ENCODE measurements at places on chromosomes 13 and 19.

GRCh38 chr19:49999371-50000010 lies 25.7 kb downstream of the VRK3 start:
- no peak for DNase-seq

DNA sequence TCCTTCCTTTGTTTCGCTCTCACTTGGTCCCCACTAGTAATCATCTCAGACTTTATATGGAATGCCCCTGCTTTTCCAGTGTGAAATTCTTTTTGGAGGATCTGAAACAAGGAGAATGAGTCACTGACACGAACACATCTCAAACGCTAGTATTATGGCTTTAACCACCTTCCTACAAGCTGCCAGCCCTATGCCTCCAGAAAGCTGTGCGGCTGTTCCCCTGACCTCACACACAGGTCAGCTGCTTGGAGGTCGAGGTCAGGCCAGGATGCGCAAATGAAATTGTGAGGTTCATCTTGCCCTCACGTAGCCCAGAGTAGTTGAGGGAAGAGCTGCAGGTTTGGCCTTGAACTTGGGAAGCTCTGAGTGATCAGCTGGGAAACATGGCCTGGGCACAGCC lies 449.8 kb downstream of the FGF9 start:
- DNase-seq = no peak

- no peak for DNase-seq
Measured at GRCh38 chr13:112972867-112973576, 4.0 kb downstream of the MCF2L start.

DNA sequence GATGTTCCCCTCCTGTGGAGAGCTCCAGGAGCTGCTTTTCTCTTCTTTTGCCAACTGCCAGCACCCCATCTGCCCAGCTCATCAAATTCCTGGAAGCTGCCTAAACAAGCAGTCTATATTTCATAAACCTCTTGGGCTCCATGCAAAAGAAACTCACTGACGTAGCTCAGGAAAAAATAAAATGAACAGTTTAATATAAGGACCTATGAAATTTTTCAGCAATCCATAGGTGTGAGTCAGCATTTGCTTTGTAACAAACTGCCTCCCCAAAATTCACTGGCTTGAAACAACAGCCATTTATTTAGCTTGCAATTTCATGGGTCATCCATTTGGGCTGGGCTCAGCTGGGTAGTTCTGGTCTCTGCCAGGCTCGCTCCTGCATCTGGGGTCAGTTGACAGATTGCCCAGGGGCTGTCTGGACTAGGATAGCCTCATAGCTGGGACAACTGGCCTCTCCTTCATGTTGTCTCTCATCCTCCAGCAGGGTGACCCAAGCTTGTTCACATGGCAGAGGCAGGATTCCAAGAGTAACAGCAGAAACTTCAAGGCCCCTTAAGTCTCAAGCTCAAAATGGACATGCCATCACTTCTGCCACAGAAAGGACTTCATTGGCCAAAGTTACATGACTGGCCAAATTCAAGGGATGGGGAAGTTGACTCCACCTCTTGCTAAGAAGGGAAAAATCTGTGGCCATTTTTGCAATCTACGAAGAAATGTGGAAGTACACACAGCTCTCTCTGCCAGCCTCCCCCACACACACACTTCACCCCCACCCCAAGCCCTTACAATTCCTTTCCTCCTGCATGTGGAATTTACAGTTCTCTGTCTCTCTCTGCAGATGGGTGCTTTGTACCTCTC lies 7.9 kb upstream of the PVR start:
- no peak for DNase-seq

- no peak for DNase-seq
Measured at GRCh38 chr13:24863748-24864540, 100.0 kb downstream of the RNF17 start.

DNA sequence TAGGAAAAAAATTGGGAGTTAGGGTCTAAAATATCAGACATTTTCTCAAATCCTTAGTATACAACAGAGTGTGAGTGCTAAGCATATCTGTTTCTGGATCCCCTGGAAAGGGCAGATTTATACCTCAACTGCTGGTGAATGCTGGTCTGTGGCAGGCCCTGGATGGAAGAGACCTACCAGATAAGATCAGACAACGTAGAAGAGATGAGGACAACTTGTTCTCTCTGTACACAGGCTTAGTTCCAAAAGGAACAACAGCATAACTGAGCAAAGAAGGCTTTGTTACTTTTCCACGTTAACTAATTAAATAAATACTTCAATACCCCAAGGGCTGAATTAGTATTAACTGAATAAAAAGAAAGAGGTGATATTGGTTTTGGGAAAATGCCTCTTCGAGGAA lies 1277.3 kb downstream of the SLITRK5 start:
- DNase-seq = no peak

DNA sequence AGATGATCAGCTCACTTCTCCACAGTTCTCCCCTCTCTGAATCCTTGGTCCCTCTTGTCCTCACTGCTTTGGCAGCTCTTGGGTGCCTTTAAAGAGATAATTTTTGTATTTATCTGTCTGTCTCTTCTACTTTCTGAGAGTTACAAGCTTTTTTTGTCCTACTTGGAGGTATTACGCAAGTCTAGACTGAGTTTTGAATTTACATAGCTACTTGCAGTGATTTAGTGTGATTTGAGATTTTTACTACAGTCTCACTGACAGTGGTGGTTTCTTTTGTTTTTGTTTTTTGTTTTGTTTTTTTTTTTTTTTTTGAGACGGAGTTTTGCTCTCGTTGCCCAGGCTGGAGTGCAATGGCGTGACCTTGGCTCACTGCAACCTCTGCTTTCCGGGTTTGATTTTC lies 22.1 kb downstream of the URI1 start:
- DNase-seq = no peak

Data from stimulated activated CD4-positive, alpha-beta T cell treated with anti-CD3 and anti-CD28 coated beads, Interleukin-4, amount 100 ng/mL, for 48 hours (primary cell).